ENCODE measurements at places on chromosomes 5 and 9.

GRCh38 chr5:9605041-9605838 is 24.9 kb downstream of the TAS2R1 start:
- DNase-seq, result no peak

DNA sequence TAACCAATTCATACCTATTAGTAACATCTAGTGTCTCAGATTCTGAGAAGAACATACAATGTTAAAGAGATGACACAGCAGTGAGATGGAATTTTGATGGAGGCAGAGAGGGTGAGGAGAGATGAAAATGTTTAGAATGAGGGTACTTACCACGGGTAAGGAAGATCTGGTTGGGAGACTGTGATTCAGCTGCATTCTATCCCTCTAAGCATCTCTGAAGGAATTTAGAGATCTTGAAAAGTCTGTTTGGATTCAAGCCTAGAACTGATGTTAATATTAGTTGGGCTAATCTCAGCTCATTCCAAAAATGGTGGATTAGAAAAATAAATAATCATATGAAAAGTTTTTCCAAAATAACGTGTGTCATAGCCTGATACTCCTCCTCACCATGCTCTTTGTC is 191.5 kb upstream of the CLINT1 start:
- no peak for DNase-seq

- no peak for DNase-seq
Observed at GRCh38 chr5:127865273-127865672, 162.1 kb downstream of the CCDC192 start.

GRCh38 chr9:128439273-128439672 is 16.5 kb upstream of the ODF2 start:
- no peak for DNase-seq

GRCh38 chr5:9437741-9438240 is 108.1 kb downstream of the SEMA5A start:
- DNase-seq, result no peak

DNA sequence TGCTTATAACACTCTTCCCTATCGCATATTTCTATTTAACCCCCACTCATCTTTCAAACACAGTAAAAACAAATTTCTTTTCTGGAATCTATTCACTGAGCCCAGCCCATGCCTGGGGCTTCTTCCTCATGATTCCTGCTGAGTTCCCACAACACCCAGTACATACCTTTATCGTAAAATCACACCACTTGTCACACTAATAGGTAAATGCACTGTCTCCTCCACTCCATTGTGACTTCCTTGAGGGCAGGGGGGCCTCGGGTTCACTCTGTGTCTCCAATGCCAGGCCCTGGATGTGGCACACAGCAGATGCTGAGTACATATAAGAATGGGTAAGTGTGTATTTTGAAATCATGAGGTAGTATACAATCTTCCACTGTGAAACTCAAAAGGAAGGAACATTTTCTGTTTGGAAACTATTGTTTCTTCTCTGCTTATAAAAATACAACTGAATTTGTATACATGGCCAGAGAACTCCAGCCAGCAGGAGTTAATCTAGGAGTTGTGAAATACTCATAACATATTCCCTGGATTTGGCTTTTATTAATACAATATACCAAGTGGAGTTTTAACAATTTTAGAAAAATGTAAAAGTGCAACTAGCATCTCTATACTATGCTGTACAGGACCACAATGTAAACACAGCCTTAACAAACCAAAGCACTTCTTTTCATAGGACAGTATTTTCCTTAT is 7.2 kb downstream of the PLK2 start:
- no peak for DNase-seq

DNA sequence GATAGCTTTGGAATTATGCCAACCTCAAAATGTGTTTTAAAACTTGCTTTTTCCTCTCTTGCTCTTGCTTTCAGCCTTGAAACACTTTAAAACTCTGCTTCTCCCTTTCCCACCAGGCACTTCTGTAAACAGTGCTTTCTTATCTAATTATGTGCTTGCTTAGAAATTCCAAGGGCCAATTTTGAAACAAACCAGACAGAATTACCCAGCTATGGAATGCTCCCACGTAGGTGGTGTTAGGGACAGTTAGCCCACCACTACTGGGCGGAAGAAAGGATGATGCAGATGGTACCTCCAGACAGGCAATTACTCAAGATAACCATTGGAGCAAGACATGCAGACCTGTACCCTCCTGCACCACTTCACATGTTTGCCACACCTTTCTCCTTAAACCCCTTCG is 523.0 kb upstream of the PTPRD start:
- DNase-seq, result no peak

DNA sequence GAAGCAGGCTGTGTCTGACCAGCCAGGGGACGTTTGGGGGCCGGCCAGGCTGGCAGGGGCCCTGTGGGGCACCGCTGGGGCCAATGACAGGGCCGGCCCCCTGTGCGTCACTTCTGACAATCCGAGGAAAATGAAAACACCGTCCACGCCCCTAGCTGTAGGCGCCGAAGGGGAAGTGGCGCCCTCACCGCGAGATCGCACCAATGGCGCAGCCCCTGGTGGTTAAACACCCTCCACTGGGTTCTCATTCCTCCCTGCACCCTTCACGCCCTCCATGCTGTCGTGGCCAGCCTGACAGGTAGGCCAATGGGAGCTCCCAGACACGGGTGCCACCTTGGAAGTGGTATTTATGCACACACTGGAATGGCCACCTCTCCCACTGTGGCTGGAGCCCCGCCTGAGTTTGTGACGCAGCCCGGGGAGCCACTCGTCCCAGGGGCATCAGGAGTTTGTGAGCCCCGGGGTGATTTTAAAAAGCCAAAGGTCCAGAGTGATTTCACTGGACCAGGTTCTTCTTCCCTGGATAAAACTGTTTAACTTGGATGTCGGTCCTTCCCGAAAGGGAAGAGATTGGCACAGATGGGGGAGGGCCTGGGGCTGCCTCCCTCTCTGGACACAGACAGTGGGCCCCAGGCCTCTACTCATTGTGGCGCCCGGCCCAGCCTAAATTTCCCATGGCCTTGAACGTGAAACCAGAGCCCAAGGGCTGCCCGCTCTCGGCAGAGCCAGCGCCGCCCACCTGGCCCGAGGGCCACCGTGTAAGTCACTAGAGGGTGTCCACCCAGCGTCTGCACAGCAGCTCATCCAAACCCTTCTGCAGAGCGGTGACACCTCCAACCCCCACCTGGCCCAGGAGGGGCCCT is 49.7 kb downstream of the NKD2 start:
- DNase-seq, result no peak
